ENCODE measurements at places on chromosomes 3 and 15.

- DNase-seq: no peak
These were observed 7.3 kb upstream of the SEMA3F start for GRCh38 chr3:50147861-50148260.

DNA sequence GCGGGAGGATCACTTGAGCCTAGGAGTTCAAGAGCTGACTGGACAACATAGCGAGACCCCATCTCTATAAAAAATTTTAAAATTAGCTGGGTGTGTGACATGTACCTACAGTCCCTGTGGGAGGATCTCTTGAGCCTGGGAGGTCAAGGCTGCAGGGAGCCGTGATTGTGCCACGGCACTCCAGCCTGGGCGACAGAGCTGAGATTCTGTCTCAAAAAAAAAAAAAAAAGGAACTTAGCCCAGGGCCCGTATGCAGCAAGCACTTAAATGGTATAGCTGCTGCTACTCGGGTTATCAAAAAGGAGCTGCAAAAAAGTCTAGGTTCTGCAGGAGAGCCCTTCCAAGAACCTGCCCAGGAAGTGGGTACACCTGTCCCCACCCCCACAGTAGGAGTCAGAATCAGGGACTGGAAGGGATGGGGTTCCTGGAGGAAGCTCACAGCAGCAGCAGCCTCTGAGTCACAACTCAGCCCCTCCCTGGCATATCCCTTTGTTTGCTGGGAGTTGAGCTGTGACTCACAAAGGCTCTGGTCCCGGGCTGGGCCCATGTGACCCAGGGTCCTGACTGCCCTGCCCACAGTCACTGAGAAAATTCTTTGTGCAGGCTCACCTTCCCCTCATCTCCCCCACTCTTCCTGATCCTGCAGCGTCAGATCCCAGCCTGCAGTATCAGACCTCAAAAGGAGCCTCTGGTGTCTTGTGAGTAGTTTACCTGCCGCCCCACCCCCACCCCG is at the start of gene SPATA12:
SPATA12 (plus strand) TSS at position 576 of the 733 bp plus-strand sequence. CDS start 13,031 bp downstream, outside the sequence.
- DNase-seq: no peak

- no peak for DNase-seq
These were observed 294.8 kb downstream of the PLCL2 start for GRCh38 chr3:17179381-17180205.

DNA sequence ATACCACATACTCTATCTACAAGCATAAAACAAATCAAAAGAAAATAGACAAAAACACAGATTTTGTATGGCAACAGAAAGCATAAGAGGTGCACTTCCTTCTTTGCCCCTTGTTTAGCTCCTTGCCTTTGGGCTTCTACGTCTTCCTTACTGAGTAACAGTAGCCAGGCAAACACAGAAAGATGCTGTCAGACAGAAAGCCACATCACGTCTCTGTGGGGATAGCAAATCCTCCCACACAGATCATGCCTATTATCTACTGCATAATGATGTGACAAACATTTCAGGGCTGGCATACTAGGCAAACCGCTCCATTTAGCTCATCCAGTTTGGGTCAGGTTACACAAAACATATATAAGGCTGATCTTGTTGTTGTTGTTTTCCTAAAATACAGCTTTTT is 92.7 kb downstream of the BOC start:
- no peak for DNase-seq

DNA sequence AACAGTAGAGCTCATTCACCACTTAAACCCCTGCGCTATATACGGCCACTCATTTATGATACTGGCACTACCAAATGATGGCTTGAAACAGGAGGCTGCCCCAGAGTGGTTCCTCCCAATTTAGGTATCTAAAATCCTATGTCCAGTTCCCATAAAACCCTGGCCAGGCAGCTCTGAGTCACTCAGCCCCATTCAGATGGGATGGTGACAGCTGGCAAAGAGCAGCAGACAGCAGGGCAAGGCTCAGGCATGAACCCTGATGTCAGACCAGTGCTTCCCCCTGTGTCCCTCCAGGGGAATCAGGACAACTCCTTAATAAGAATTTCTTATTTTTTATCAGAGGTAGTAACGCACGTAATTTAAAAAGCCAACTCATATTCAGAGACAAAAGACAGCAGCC is 77.2 kb upstream of the RNU6-1 start:
- DNase-seq: no peak

- DNase-seq: no peak
These were observed 26.9 kb upstream of the SAMMSON start for GRCh38 chr3:69972672-69973071.

DNA sequence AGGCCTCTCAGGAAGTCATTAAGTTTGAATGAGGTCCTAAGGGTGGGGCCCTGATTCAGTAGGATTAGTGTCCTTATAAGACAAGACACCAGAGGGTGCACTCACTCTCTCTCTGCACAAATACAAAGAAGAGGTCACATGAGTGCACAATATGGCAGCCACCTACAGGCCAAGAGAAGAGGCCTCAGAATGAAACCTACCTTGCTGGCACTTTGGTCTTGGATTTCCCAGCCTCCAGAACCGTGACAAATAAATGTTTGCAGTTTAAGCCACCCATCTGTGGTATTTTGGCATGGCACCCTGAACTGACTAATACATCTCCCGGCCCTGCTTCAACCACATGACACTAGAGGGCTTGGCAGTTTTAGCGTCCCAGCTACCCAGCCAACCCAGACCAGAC is 73.9 kb upstream of the CHRNB4 start:
- no peak for DNase-seq

- DNase-seq: no peak
These were observed 14.9 kb downstream of the SERPINI1 start for GRCh38 chr3:167750272-167750971.

Data from stimulated activated CD8-positive, alpha-beta memory T cell treated with anti-CD3 and anti-CD28 coated beads, Interleukin-7, amount 100 ng/mL, for 24 hours (primary cell).